Bronchial smooth muscle cell (primary cell): ENCODE measurements at places on chromosomes 6 and 20. TPM values are rescaled to one million over a fixed set of nuclear protein-coding genes. Genes with fewer than 3 reads are reported as not detected.

The SOX12 gene
- total RNA-seq: 3.1 and 4.1 TPM in 2 replicates

The NT5E gene
- 331 and 607 TPM in 2 replicates for total RNA-seq

The CCM2L gene
- not detected in 2 replicates for total RNA-seq

The PDE7B gene
- total RNA-seq: 43.3 and 65.6 TPM in 2 replicates

The HLA-DQB2 gene
- total RNA-seq: not detected in 2 replicates

The ZBTB24 gene
- total RNA-seq: 3.7 and 4.6 TPM in 2 replicates

The VAPB gene
- 8.0 and 15.5 TPM in 2 replicates for total RNA-seq

The DTNBP1 gene
- 8.2 and 10.3 TPM in 2 replicates for total RNA-seq

The BMP2 gene
- 0.86 and 2.2 TPM in 2 replicates for total RNA-seq

The ECT2L gene
- 0.09 and 0.16 TPM in 2 replicates for total RNA-seq

The LY6G6C gene
- total RNA-seq: not detected in 2 replicates

The C6orf136 gene
- 2.2 and 2.7 TPM in 2 replicates for total RNA-seq

The MAPK14 gene
- 31.1 and 36.3 TPM in 2 replicates for total RNA-seq

The PPP1R16B gene
- total RNA-seq: under 0.01 TPM in 2 replicates

The PNPLA1 gene
- not detected in 2 replicates for total RNA-seq

The FAM209B gene
- total RNA-seq: 0.34 TPM in 1 of 2 replicates, not detected in the other

The EFCAB8 gene
- under 0.01 TPM in 1 of 2 replicates, not detected in the other for total RNA-seq

The ANGPT4 gene
- not detected in 2 replicates for total RNA-seq

The RHAG gene
- under 0.01 TPM in 1 of 2 replicates, not detected in the other for total RNA-seq

The ARG1 gene
- not detected in 2 replicates for total RNA-seq

The LRRC1 gene
- 1.9 and 4.3 TPM in 2 replicates for total RNA-seq

The FRK gene
- 1.7 TPM in 2 replicates for total RNA-seq

The CD93 gene
- under 0.01 and 0.34 TPM in 2 replicates for total RNA-seq

The IDH3B gene
- 119 and 139 TPM in 2 replicates for total RNA-seq

The OXT gene
- total RNA-seq: not detected in 2 replicates

The TGM3 gene
- total RNA-seq: 0.09 TPM in 1 of 2 replicates, not detected in the other

The SEMG1 gene
- not detected in 2 replicates for total RNA-seq

The CPXM1 gene
- 0.47 and 1.0 TPM in 2 replicates for total RNA-seq

The SYCP2L gene
- under 0.01 TPM in 1 of 2 replicates, not detected in the other for total RNA-seq

The ZNF165 gene
- total RNA-seq: 0.47 and 0.52 TPM in 2 replicates

The SNAP91 gene
- total RNA-seq: not detected in 2 replicates

The TNNC2 gene
- total RNA-seq: 1.9 and 6.7 TPM in 2 replicates

The GMPR gene
- 4.4 and 5.8 TPM in 2 replicates for total RNA-seq

The SLC17A3 gene
- total RNA-seq: not detected in 2 replicates

The PGC gene
- total RNA-seq: not detected in 2 replicates

The SMLR1 gene
- total RNA-seq: not detected in 2 replicates

The ACTL10 gene
- 1.1 and 1.9 TPM in 2 replicates for total RNA-seq

The GID8 gene
- total RNA-seq: 30.6 and 31.3 TPM in 2 replicates

The FILIP1 gene
- total RNA-seq: 0.16 and 0.52 TPM in 2 replicates

The NRSN1 gene
- total RNA-seq: under 0.01 TPM in 1 of 2 replicates, not detected in the other

The GUCA1A gene
- under 0.01 TPM in 1 of 2 replicates, not detected in the other for total RNA-seq

The PCMT1 gene
- 75.0 and 92.0 TPM in 2 replicates for total RNA-seq

The BICRAL gene
- total RNA-seq: 3.3 and 4.6 TPM in 2 replicates

The MAFB gene
- total RNA-seq: 0.32 and 1.1 TPM in 2 replicates

The TMEM217 gene
- 1.3 and 2.0 TPM in 2 replicates for total RNA-seq

The NHLRC1 gene
- 2.2 and 3.6 TPM in 2 replicates for total RNA-seq

The LY6G5B gene
- 2.2 and 4.0 TPM in 2 replicates for total RNA-seq

The HSPA1L gene
- 1.7 and 2.3 TPM in 2 replicates for total RNA-seq

The BTNL2 gene
- not detected in 2 replicates for total RNA-seq

The DACT2 gene
- not detected in 2 replicates for total RNA-seq

The SYS1 gene
- total RNA-seq: 15.8 and 34.5 TPM in 2 replicates

The RBPJL gene
- total RNA-seq: not detected in 2 replicates

The ADGRF1 gene
- under 0.01 TPM in 1 of 2 replicates, not detected in the other for total RNA-seq

The TREM2 gene
- total RNA-seq: 0.09 TPM in 1 of 2 replicates, not detected in the other

The CCN6 gene
- total RNA-seq: not detected in 2 replicates

The PRDM1 gene
- 0.95 and 1.2 TPM in 2 replicates for total RNA-seq

The BPIFB4 gene
- not detected in 2 replicates for total RNA-seq

The CGA gene
- total RNA-seq: 0.16 TPM in 1 of 2 replicates, not detected in the other
